Activated naive CD4-positive, alpha-beta T cell (primary cell): ENCODE measurements at places on chromosomes 11 and 22.

DNA sequence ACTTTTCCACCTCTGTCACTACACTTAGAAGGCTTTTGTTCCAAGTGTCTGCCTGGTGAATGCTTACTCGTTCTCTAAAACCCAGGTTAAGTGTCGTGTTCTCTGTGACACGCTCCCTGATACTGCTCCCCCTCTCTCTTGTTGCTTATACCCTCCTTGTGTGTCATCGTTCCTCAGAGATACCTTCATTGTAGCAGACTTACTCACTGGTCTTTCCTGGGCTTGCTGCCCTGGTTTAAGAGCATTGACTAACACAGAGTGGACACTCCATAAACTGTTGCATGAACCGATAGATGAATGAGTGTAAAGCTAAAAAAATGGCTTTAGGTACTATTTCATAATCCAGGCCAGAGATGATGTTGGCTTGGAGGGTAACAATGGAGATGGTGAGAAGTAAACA is 171.3 kb downstream of the GRIK4 start:
- DNase-seq = no peak

GRCh38 chr11:15341587-15341986 is 226.9 kb downstream of the INSC start:
- DNase-seq = no peak

- no peak for DNase-seq
These were observed 31.7 kb downstream of the OR8B12 start for GRCh38 chr11:124511745-124512144.

DNA sequence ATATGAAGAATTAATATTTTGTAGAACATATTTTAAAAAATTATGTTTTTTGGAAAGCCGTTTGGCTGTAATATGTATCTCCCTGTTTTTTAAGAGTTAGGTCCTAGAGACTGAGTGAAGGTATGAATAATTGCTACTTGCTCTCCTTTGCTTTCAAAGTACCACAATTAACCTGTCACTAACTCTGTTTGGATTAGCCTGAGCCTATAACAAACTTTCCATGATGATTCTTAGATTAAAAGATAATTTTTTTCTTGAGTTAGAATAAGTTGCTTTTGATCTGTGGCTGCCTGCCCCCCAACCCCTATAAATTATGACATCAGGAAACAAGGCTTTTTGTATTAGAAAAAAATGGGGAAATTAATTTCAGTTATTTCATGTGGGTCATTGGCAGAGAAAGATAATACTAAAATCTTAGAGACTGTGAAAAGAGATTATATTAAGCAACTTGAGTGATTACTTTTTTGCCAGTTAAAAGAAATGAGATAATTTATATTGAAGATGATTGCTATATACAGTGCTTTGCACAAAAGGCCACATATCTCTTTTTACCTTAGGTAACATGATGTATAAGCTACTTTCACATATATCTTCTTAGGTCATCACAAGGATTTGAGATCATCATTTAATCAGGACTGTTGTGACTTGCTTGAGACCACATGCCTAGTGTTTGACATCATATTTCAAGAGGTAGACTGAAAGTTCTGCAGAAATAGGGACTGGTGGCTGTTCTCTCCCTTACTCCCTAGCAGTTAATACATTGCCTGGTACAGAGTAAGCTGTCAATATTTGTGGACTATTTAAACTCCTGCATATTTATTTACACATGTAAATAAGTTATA is 9.6 kb downstream of the MTMR3 start:
- no peak for DNase-seq

DNA sequence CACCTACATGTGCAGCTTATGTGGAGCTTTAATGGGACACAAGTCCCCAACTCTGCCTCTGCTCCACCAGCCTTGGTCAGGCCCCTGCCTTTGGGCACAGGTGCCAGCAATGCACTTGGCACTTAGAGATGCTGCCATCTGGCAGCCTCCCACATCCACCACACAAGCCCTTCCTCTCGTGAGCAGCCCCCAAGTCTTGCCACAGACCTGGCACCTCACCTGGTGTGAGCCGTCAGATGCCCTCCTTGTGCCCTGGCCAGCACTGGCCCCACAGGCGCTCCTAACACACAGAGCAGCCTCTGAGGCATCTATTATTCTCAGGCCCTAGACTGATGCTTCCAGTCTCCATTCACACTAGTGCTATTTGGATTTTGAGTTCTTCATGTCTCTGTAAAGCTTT is 24.5 kb upstream of the SERPIND1 start:
- DNase-seq = no peak

GRCh38 chr22:40425082-40425481 is 54.7 kb downstream of the SGSM3 start:
- DNase-seq = no peak
